ENCODE measurements at places on chromosomes 13 and 19. TPM values are rescaled to one million over a fixed set of nuclear protein-coding genes. Genes with fewer than 3 reads are reported as not detected.

Gene CD177
- not detected for total RNA-seq

Gene MTUS2
- 0.10 TPM for total RNA-seq

Gene GIPC3
- 0.21 TPM for total RNA-seq

Gene SIGLEC5
- not detected for total RNA-seq

Gene ANGPTL8
- not detected for total RNA-seq

Gene IFNL1
- total RNA-seq: not detected

Gene NLRP9
- total RNA-seq: not detected

Gene GPR4
- not detected for total RNA-seq

Gene NOTCH3
- total RNA-seq: 0.31 TPM

Gene FCER2
- 25.4 TPM for total RNA-seq

Gene RFPL4AL1
- total RNA-seq: not detected

Gene CBARP
- not detected for total RNA-seq

Gene ZNF416
- 5.7 TPM for total RNA-seq

Gene CEACAM8
- not detected for total RNA-seq

Gene NLRP4
- not detected for total RNA-seq

Gene SEMA6B
- 6.0 TPM for total RNA-seq

Gene CACNG7
- not detected for total RNA-seq

Gene LRRC25
- total RNA-seq: 32.7 TPM

Gene IGFL4
- 0.10 TPM for total RNA-seq

Gene CTXN1
- total RNA-seq: not detected

Gene SIAH3
- total RNA-seq: 0.31 TPM

Gene RGS9BP
- total RNA-seq: 0.10 TPM
